GM06990 (cell line): ENCODE measurements at places on chromosomes 12 and 14.

DNA sequence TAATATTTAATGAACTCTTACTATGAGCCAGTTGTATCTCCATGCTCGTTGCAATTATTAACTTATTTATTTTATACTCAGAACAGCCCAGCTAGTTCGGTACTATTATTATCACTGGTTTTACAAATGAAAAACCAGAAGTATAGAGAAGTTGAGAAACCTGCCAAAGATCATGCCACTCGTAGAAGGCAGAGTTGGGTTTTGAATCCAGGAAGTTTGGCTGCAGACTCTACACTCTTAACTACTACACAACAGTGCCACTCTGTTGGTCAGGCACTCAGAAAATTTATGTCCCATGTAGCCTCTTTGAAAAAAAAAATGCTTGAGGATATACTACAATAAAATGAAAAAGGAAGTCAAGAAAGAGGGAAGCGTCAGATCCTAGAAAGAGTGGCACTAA is 71.5 kb upstream of the ARID2 start:
- DNase-seq: no peak

- no peak for DNase-seq
Observed at GRCh38 chr12:21849878-21850277, 75.4 kb upstream of the KCNJ8 start.

GRCh38 chr12:79555028-79555925 is 135.5 kb downstream of the PAWR start:
- no peak for DNase-seq

DNA sequence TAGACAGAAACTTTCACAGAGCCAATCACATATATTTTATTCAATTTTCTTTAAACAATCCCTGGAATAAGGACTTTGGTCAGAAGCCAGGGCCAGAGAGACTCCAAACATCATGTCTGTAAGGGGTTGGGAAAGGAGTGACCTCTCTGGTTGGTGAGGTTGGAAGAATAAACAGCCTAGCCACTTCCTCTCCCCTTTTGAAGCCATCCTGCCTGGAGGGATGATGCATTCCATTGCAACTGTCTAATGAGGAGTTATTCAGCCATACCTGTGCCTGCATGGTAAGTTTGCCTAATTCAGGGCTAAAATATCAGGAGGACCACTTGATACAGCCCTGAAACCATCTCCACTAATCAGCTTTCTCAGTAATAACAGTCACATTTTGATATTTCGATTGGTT is 299.8 kb downstream of the KCNH5 start:
- no peak for DNase-seq

GRCh38 chr12:113472191-113473121 is 785 bp upstream of the LHX5 start:
- no peak for DNase-seq

- DNase-seq: peak; percentile 64
Observed at GRCh38 chr12:104641862-104642261, 185.1 kb downstream of the CHST11 start.

GRCh38 chr14:54564868-54565784 is 1.8 kb upstream of the SAMD4A start:
- DNase-seq: peak; percentile 78

- no peak for DNase-seq
Observed at GRCh38 chr14:105267820-105268548, 19.7 kb downstream of the BTBD6 start.

GRCh38 chr12:67415473-67415872 is 146.3 kb downstream of the CAND1 start:
- no peak for DNase-seq

DNA sequence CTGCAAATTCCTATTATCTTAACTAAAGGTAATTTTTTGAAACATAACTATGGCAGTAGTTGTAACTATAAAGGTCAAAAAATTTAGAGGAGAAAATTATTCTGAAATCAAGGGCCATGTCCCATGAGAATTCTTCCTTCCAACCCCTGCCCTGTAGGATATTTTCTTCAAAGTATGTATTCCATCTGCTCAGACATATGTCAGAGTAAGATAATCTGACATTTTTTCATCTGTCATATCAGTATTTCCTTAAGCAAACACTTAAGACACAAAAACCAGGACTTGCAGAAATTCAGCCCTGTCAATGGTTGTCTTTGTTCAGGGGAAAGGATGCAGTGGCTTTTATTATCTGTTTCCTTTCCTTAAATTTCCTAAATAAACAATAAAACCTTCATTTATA is 36.3 kb downstream of the ACSS3 start:
- no peak for DNase-seq

- DNase-seq: no peak
Observed at GRCh38 chr12:24711056-24712008, 237.6 kb downstream of the BCAT1 start.

DNA sequence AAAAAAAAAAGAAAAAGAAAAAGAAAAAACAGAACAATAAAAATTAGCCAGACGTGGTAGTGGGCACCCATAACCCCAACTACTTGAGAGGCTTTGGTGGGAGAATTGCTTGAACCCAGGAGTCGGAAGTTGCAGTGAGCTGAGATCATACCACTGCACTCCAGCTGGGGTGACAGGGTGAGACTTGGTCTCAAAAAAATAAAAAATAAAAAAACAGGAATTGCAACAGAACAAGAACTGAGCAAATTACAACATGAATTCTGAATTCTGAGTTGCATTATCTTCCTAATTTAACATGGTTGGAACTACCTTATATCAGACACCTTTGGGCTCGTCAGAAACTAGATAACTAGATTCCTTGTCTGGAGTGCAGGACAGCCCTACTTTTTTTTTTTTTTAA is 53.3 kb upstream of the NR2C1 start:
- DNase-seq: no peak

- DNase-seq: no peak
Observed at GRCh38 chr14:96536807-96537206, 34.6 kb downstream of the PAPOLA start.

GRCh38 chr12:121930862-121931261 is 12.5 kb downstream of the CFAP251 start:
- no peak for DNase-seq

GRCh38 chr12:113456761-113457160 is 14.9 kb downstream of the LHX5 start:
- no peak for DNase-seq
